ENCODE measurements at places on chromosomes 3 and 15.

GRCh38 chr3:62131620-62132019 is 241.7 kb downstream of the FEZF2 start:
- peak; percentile 26 for DNase-seq

GRCh38 chr3:127789990-127790881 is 32.1 kb downstream of the MGLL start:
- DNase-seq: no peak

- DNase-seq: no peak
Observed at GRCh38 chr3:146187334-146187950, 26.5 kb upstream of the PLOD2 start.

DNA sequence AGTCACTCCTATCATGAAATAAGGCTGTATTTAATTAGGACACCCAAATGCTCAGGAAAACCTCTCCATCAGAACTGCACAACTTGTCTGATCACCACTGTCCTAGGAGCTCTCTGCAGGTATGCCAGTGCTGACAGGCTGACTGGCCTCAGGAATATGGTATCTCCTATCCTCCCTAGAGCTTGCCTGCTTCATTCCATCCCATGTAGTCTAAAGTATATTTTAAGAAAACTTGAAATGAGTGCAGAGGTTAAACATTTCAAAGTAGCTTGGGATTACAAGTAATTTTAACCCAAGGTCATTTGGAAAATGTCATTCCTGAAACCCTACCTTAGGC is 23.7 kb downstream of the FILIP1L start:
- DNase-seq: no peak

- peak; percentile 69 for DNase-seq
Observed at GRCh38 chr15:75836959-75837334, 6.3 kb upstream of the UBE2Q2 start.

DNA sequence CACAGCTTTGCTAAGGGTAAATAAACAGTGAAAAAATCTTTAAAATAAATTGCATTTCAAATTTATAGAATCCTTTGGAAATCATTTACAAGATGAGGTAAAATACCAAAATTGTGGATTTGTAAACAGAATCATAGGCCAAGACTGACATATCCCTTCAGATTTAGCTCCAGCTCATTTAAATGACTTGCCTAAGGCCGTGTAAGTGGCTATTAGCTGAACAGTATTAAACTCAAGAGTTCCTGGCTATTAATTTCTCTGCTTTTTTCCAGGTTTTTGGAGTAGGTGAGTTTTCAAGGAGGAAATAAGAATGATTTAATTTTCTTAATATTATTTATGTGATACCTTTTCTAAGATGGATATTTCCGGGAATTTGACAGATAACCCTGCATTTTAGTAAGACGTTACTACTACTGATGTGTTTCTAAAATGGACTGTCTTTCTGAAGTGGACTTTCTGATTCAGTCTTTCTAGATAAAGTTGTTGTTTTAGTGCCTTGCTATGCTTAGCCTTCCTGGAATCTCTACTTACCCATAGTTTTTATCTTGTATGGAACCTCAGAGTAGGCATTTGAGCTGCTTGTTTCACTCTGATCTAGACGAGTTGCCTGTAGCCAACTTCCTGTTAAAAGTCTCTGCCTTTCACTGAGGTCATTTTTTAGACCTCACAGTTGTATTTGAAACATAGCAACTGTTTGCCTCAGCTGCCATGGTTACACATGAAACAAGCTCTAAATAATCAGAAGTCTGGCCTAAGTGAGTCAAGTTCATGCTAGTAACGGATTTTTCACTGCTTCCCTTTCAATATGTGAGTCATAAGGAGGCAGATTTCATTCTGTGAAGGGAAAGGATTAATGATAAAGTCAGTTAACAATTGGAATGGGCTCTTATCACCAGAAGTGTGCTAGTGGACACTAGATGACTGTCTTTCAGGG is 127.0 kb downstream of the KLHL25 start:
- DNase-seq: peak; percentile 96

DNA sequence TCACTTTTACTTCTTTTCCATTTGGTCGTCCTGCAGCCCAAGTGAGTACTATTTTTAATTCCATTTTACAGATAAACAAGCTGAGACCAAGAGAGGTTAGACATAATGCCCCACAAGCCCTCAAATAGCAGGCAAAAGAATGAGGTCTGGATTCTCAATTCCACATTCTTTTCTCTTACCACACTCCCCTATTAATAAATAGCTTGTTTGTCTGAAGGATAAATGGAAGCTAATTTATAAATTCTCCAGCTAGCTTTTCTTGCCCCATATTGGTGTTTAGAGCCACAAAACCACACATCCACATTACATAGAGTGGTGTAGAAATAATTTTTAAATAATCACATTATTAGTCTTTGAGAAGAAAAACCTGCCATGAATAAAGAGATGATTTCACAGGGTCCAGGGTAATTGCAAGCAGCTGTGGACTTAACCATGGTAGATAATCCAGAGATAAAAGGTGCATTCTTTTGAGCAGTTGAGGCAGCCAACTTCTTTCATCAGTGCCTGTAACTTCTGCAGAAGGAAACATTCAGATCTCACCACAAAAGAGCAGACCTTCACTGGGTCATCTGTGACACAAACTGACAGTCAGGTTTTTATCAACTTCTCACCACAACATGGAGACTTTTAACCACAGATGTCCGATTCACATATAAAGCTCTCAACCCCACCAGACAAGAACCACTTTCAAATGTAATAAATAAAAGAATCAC is 313.4 kb upstream of the STT3B start:
- no peak for DNase-seq

GRCh38 chr15:31782951-31783350 is 247.4 kb upstream of the CHRNA7 start:
- DNase-seq: no peak

GRCh38 chr15:99170476-99171065 is 65.7 kb downstream of the SYNM start:
- no peak for DNase-seq

DNA sequence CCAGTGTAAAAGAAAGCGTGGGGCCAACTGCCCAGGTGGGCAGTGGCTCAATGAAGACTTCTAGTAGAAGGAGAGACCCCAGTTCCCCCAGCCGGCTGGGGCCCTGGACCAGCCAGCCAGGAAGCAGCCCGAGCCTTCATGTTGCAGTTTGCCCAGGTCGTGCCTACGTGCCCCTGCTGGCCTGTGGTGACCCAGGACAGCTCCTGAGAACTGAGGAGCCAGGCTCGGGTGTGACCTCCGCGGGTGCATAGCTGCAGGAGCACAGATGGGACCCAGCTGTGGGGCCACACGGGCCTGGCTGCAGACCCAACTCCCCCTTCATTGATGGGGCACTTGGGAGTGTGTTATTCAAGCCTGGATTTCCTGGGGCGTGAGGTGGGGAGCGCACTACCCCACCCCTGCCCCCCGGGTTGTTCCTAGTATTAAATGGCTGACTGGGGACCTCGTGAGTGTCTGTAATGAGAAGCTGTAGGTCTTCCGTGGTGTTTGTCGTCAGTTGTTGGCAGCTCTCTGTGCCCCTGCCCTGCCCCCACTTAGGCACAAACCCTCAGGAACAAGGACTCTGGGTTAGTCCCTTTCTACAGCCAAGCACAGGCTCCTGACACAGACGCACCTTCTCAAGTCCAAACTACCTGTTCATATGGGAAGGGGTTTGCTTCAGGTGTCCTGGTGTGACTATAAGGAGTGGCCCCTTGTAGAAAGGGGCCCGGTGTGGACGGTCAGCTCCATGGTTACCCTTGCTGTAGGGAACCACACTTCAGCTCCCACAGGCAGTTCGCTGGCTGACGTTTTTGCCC is 39.1 kb downstream of the IDH2 start:
- no peak for DNase-seq

DNA sequence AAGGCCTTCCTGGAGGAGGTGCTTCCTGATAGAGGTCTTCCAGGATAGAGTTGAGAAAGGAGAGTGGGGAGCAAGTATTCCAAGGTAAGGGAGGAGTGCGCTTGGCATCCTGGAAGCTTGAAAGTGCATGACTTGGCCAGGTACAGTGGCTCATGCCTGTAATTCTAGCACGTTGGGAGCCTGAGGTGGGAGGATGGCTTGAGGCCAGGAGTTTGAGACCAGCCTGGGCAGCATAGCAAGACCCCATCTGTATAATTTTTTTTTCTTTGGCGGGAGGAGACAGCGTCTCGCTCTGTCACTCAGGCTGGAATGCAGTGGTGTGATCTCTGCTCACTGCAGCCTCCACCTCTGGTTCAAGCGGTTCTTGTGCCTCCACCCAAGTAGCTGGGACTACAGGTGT is 19.2 kb upstream of the MORF4L1 start:
- no peak for DNase-seq

- no peak for DNase-seq
Observed at GRCh38 chr3:186109897-186110803, 1.3 kb upstream of the ETV5 start.

- DNase-seq: no peak
Observed at GRCh38 chr3:196214783-196215441, 1.4 kb upstream of the SLC51A start.

- no peak for DNase-seq
Observed at GRCh38 chr15:39553947-39554693, 26.8 kb upstream of the THBS1 start.

DNA sequence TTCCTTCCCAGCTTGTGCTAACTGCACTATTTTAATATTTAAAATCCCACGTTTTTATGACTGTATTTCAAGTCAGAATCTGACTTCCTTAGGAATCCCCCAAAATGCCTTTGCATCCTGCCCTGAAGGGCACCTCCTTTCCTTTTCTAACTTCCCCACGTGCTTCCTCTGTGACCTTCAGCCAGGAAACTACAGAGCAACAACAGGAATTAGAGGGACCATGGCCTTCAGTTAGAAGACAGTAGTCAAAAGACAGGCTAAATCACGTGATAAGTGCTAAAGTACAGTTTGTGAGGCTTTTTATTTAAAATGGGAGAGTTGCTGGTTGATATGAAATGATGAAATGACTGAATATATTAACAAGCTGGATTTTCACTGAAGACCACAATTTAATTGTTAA is 11.8 kb upstream of the ABHD10 start:
- no peak for DNase-seq

DNA sequence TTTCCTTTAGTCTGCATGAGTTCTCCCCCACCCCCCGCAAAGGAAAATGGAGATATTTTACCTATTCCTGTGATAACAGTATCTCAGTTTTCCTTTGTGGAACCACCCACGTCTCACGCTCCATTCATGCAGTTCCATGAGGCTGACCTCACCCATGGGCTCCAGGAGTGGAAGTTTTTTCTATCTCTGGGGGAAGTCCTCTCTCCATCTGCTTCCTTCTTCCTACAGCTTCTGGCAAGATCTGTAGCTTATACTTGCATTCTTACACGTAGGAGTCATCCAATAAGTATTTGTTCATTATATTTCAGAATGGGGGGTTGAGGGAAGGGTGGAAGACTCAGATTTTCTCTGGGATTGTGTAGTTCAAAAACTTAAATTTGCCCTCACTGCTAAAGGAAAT is 5.8 kb upstream of the GLCE start:
- no peak for DNase-seq

- DNase-seq: no peak
Observed at GRCh38 chr15:43484455-43484854, 8.5 kb downstream of the TP53BP1 start.

GRCh38 chr3:119468041-119468440 is 722 bp upstream of the POGLUT1 start:
- DNase-seq: no peak

DNA sequence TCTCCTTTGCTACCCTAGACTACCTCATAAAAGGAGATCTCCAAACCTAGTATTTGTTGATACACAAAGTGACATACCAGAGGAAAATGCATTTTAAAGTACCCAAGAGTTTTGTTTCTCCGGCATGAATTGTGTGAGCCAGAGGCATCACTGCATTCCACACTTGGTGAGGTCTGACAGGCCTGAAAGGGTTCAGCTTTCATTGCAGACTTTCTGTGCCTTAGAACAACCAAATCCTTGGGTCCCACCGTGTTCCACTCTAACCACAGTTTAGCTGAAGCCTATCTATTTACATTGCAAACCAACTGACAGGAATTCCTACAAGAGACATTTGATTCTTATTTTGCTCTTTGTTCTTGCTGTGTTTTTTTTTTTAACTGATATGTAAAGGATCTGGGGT is 21.0 kb upstream of the EID1 start:
- DNase-seq: no peak
